ENCODE measurements at places on chromosomes 3 and 15.

DNA sequence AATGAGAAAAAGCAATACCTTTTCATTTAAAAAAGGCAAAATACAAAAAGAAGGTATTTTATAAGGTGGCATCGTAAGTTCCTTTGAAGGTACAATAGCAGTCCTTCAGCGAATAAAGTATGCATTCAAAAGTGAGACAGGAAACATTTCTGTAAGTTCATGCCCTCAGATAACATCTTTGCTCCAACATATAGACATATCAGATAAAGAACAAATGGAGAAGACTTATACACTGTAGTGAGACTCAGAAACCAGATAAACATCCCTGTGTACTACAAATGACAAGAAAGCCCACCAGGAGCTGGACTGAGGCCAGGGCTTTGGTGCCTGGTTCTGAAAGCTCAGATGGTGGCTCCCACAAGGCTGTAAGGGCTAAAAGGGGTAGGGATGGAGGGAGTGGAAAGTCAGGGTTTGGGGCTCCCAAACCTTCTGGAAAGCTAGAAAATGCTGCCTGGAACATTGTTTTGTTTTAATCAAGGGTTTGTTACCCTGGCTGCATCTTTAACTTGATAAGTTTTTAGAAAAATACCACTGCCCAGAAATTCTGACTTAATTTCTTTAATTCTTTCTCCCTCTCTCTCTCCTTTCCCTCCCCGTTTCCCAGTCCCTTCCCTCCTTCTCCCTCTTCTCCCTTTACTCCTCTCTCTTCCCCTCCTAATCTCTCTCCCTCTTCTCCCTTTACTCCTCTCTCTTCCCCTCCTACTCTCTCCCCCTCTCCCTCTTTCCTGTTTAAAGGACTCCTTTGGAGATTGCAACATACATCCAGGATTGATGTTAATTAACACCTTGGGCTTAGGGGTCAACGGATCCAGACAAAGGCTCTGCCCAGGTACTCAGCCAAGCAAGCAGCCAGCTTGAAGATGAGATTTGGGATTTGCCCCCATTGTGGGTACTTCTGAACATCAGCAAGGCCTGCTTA lies 126.1 kb downstream of the AQP9 start:
- no peak for DNase-seq

GRCh38 chr3:53841296-53841695 lies 4.9 kb downstream of the CHDH start:
- no peak for DNase-seq

DNA sequence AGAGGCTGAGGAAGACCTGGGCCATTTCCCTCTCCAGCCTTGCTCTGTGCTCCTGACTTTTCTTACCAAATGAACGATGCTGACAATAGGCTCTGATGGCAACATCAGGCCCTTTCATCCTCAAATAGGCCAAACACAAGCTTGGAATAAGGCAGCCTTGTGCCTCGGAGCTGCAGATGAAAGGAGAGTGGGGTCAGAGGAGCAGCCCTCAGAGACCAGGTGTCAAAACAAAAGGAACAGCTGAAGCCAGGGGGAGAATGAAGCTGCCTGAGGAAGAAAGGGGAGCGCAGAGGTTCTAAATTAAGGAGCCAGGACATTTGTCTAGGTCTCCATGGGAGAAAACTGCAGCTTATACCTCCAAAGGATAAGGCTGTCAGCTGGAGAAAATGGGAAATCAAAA lies 5.1 kb downstream of the BFSP2 start:
- DNase-seq, result no peak

GRCh38 chr3:15861163-15861562 lies 63.4 kb upstream of the ANKRD28 start:
- DNase-seq, result no peak

DNA sequence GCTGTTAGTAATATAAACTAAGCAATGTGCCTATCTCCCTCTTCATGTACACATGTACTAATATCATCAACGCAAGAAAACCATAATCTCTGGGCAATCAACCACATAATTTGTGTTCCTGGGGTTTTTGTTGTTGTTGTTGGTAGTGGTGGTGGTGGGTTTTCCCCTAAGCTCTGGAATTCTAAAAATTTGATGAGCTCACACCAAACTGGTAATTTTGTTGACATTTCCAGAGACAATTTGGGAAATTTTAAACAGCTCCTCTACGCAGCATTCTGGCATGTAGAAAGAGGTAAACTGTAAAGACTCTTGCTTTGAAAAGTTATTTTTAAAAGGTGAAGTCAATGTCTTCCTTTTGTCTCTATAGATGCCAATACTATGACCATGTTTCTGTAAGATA lies 126.7 kb downstream of the IGSF11 start:
- no peak for DNase-seq

DNA sequence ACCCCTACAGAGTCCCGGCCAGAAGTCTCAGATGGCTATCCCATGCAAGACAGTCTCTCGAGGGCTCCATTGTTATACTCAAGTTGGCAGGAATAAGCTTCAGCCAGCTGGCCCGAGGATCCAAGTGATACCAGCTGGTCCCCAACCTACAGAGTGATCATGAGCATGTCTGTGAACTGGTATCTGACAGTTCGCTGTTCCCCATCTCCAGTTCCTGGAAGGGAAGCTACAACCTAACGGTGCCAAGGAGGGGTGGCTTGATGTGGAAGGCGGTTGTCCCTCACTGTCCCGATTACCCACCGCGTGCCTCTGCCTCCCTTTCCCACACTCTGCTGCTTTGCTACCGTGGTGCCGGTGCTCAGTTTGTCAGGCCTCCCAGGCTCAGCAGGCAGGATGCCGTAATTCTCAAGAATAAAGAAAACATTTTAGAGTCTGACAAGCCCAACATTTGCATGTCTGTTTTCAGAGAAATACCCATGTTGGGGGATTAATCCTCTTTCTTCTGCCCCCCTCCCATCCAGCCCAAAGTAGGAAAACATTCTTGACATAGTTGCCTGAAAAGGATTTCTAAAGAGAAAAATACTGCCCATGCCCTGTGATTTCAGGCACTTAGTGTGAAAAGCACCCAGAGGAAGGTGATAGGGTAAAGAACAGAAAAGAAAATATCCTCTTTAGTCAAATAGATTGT lies 49.4 kb upstream of the HES1 start:
- DNase-seq, result no peak

GRCh38 chr3:56291244-56291680 lies 177.0 kb downstream of the ERC2 start:
- DNase-seq, result no peak

- no peak for DNase-seq
Measured at GRCh38 chr15:58873267-58873666, 60.2 kb downstream of the SLTM start.

DNA sequence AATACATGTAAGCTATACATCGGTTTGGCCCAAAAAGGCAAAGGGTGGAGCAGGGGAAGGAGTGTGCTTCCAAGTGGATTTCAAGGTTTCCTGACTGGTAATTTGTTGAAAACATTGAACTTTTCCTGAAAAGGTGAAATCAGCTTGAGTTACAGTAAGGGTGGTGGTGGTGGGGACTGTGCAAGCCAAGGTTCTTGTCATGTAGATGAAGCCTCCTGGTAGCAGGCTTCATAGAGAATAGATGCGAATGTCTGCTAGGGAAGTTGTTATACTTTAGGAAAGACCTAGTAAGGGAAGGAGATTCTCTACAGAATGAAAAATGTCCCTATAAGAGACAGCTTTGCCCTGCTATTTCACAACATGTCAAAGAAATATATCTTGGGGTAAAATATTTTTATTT lies 528.2 kb upstream of the CBLB start:
- DNase-seq, result no peak

DNA sequence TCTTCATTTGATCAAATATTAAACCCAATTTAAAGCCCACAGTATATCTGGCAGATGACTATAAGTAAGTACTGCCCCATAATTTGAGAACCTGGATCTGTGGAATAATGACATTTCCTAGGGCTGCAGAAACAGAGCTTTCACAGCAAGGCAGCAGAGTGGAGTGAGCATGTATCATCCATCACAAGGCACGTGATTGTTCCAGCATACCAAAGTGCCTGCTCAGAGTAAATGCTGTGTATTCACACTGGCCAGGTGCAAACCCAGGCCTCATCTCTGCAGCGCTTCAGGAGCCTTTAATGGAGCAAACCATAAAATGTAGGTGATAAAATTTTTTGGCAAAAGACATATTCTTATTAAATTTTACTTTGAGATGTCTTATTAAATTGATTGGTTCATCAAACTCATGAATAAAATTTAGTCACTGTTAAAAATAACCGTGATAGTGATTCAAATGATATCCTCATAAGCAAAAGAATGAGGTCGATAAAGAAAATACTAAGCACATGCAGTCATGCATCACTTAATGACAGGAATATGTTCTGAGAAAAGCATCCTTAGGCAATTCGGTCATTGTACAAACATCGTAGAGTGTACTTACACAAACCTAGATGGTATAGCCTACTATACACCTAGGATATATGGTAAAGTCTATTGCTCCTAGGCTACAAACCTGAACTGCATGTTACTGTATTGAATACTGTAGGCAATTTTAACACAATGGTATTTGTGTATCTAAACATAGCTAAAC lies 99.3 kb upstream of the SLC24A5 start:
- no peak for DNase-seq

- no peak for DNase-seq
Measured at GRCh38 chr3:102125994-102126368, 276.7 kb downstream of the NFKBIZ start.

- DNase-seq, result no peak
Measured at GRCh38 chr3:172323894-172324610, 124.2 kb downstream of the GHSR start.

GRCh38 chr3:193301433-193301832 lies 60.4 kb downstream of the PLAAT1 start:
- no peak for DNase-seq

GRCh38 chr15:63134245-63134985 lies 12.8 kb downstream of the LACTB start:
- no peak for DNase-seq

DNA sequence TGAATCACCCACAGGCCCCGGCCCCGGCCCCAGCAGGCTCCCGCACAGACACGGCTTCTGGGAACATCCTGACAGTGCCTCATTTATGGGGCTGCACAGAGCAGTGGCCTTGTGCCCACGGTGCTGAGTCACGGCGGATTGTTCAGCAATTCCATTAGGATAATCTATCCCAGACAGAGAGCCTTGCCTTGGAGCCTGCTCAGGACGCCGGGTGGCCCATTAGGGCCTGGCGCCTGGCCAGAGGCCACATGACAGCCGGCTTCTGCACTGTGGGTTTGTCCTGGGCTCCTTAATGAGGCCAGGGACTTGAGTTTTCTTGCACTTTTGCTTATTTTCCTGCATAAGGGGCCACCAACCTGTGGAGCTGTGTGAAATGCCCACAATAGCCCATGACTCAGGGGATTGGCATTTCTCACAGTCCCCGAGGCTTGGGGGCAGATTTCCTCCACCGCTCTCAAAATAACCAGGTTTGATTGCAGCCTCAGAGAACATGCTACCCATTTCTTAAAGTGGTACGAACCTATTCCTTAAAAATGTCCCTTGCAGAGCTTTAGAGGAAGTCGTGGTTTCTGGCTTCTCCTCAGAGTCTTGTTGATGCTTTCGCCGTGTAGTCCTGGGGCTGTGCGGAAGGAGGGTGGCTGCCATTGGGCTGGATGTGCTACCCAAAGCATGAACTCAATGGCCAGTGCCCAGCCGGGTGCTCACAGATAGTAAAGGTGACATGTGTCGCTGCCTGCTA lies 19.0 kb downstream of the SYNM start:
- DNase-seq, result no peak

DNA sequence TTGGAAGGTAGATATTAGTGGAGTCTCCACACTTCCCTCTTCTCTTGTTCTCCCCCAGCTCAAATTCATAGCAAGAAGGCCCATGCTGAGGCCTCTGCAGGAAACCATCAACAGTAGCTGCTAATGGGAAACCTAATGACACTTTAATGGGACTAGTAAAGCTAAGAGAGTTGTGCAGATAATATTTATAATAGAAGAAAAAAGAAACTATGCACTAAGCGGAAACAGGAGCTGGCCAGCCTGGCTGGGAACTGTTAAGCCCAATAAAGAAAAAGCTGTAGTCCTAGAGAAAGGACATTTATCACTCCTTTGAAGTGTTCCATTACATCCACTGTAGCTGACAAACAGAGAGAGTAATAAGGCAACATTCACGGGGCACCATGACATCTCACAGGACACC lies 229.6 kb downstream of the IGSF11 start:
- DNase-seq, result no peak

DNA sequence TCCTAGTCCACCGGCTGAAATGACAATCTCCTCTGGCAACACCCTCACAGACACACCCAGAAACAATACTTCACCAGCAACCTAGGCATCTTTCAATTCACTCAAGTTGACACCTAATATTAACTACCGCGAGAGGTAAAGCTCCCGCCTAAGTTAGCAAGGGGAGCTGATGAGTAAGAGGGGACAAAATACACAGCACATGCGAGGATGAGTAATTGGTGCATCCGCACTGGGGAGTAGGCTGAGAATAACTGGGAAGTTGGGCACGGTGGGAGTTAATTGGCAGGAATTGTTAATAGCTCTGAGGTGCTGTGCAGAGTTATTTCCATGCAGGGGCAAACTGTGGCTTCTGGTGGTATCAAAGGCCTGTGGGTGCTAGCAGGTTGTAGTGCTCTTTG lies 14.5 kb upstream of the PLD1 start:
- DNase-seq, result no peak

DNA sequence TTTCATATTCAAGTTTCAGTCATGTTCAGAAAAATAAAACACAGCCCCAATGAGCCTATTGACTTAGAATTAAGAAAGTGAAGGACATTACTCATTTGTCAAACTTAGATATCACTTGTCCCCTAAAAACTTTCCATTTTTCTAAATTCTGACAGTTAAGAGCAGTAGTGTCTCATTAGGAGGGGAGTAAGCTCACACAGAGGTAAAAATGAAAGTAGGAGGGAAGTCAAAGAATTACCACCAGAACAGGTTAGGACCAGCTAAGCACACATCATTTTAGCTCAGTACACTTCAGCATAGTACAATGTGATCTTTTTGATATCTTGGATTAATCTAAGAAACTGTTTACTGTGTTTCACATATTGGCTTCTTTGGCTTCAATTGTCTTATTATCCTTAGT lies 64.3 kb downstream of the OSTN start:
- no peak for DNase-seq

DNA sequence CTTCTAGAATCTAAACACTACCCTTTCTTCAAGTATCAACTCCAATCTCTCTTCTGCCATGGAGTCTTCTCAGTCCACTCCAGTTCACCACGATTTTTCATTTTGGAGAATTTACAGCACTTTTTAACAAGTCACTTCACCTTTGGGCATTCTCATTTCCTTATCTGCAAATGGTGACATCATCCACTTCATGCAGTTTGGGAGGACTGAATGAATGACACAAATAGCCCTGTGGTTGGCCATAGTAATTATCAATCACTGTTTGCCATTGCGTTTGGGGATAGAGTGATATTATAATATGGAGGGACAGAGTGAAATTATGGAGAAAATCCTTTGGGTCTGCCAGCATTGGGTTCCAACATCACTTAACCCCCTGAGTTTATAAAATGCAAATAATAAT lies 38.0 kb upstream of the TM4SF1 start:
- no peak for DNase-seq

- DNase-seq, result no peak
Measured at GRCh38 chr15:65355173-65355987, 22.4 kb downstream of the IGDCC3 start.

DNA sequence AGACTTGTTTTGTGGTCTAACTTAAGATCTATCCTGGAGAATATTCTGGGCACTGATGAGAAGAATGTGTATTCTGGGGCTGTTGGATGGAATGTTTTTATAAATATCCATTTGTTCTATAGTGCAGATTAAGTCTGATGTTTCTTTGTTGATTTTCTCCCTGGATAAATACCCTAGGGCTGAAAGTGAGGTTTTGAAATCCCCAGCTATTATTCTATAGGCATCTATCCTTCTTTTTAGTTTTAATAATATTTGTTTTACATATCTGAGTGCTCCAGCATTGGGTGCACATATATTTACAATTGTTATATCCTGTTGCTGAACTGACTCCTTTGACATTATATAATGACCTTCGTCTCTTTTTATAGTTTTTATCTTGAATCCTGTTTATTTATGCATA lies 42.9 kb downstream of the GALK2 start:
- no peak for DNase-seq
